Bronchial epithelial cell (primary cell): ENCODE measurements at places on chromosomes 4 and X.

DNA sequence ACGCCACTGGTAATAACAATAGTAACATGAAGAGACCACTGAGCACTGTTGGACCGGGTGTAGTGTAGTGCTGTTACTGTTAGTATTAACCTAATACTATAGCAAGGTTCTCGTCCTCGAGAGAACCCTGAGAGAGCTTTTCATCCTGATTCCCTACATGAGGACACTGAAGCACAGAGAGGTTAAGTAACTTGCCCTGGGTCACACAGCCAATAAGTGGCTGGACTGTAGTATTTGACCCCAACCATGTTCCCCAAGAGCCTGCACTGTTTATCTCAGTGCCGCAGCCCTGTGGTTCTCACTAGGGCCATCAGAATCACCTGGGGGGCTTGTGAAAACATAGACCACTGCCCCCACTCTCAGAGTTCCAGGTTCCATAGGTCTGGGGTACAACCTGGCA, 10.4 kb downstream of the SCML1 start:
- no peak for DNase-seq

DNA sequence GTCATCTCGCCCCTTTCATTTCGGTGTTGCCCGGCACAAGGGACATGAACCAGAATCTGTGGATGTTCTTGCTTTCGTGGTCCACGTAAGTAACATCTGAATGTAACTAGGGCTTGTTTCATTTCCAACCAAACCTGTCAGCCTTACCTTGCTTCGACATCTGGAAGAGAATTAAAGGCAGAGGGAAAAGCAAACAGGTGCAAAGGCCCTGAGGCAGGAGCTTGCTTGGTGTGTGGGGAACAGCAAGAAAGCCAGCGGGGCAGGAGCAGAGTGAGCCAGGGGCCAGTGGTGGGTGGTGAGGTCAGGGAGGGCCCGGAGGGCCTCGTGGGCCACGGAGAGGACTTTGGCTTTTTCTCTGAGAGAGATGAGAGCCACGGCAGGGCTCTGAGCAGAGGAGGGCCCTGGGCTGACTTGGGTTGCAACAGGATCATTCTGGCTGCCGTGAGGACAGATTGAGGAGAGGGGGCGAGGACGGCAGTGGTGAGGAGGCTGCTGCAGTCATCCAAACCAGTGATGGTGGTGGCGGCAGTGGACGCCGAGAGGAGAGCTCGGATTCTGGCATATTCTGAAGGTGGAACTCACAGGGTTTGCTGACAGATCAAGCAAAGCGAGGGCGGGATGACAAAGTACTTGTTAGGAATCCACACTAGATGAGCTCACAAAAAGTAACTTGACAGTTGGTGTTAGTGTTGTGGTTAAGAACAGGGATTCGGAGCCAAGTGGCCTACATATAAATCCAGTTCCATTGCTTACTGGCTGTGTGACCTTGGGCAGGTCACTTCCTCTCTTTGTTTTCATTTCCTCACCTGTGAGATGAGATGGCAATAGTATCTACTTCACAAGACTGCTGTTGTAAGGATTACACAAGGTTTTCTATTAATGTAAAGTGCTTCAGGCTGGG, 6.8 kb upstream of the WDR13 start:
- no peak for DNase-seq

GRCh38 chr4:168868044-168868781, 141.8 kb downstream of the CBR4 start:
- DNase-seq, result peak; percentile 88

DNA sequence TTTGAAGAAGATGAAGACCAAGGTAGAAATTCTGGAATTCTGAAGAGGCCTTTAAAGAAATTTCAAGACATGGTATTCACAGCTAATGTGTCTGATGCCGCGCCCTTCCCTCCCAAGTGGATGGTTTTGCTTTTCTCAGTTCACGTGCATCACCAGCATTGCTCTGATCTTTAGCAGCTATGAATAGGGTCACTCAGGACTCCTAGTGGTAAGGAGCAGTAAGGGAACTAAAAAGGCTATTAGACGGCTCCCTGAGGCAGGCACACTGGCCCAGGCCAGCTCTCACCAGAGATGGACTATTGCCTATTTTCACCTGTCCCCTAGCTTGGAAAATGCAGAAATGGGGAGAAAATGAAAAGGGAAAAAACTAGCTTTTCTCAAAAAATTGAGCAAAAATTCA, 447.5 kb upstream of the RASGEF1B start:
- peak; percentile 23 for DNase-seq

- DNase-seq, result no peak
Measured at GRCh38 chr4:70619778-70620177, 8.8 kb upstream of the ENAM start.

DNA sequence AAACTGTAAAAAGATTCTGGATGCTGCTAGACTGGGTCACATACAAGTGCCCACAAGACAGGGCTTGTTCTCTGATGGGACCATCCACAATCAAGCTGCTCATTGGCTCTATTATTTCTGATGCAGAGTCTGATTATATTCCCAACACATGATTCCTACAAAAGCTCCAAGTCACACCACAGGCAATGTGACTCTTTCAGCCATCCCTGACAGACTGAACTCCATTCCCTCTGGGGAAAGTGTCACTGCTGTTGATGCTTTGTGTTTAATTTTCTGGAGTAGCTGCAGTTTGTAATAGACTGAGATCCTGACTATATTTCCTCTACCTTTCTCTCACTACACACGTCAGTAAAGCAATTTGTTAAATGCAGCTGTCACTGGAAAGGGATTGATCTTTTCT, 55.4 kb upstream of the BCLAF3 start:
- DNase-seq, result peak; percentile 0
